ENCODE measurements at places on chromosomes 11 and 22.

DNA sequence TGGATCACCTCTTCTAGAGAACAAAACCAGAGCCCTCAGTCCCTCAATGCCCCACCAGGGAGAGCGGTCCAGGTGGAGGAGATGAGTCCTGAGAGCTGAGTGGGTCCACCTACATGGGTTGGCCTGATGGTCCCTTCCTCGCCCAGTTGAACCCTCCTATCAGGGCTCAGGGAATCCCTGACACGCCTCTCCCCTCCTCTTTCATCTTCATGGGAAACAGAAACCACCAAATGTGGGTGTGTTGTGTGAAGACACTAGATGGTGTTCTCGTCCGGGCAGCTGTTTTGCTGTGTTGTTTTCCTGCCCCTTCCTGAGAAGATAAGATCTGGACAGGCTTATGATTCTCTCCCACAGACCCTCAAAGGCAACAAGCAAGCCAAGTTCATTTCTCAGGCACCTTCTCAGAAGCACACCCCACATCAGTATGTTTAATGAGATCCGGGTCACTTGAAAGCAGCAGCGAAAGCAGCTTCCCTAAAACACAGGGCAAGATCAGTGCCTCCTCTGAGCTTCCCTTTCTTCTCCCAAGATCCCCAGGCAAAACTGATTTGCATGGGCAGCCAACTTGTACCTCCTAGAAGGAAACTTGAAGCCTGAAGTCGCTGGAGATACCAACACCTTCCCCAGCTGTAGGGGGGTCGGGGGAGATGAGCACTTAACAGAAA, 35.3 kb upstream of the POU2AF1 start:
- no peak for DNase-seq

DNA sequence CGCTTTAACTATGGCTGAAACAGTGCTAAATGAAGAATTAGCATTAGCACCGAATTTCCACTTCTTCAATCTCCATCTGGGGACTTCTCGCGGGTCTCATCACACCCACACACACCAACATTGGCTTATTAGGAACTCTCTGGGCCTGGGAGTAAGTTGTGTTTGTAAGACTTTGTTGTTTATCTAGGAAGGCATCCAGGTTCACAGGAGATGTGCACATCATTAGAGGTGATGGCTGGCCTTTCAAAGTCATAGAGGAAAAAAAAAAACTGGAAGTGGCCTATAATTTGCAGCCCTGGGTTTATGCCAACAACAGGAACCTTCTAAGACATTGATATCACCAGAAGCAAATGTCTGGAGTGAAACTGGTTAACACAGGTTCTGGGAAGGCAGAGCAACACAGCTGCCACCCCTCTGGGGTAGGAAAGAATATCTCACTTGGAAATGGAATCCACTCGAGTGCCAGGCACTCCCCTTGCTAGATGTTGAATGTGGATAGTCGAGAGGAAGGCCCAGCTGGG, 84.5 kb downstream of the TRAF6 start:
- no peak for DNase-seq

- no peak for DNase-seq
Measured at GRCh38 chr22:22178355-22178965, 66.1 kb upstream of the VPREB1 start.

GRCh38 chr11:67610302-67610868, 3.6 kb downstream of the NDUFV1 start:
- DNase-seq, result no peak

GRCh38 chr11:109247071-109247470, 174.9 kb upstream of the C11orf87 start:
- DNase-seq, result no peak

- no peak for DNase-seq
Measured at GRCh38 chr11:14500181-14500651, 605 bp upstream of the COPB1 start.
